Activated CD4-positive, alpha-beta T cell treated with anti-CD3 and anti-CD28 coated beads for 4 hours (primary cell): ENCODE measurements at places on chromosomes 12 and 14.

DNA sequence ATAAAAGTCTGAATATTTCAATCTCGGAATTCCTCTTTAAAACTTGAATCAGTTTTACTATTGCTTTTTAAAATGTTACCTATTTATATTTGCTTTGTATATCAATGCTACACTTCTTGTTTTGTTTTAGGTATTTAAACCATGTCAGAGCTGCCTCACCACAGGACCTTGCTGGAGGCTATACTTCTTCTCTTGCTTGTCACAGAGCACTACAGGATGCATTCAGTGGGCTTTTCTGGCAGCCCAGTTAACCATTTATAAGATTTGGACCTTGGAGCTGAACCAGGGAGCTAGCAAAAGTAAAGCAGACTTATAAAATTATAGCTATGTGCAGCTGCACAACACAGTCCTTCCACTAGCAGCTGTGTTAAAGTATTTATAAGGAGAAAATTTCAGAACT is 12.8 kb downstream of the TRMT5 start:
- DNase-seq, result no peak

DNA sequence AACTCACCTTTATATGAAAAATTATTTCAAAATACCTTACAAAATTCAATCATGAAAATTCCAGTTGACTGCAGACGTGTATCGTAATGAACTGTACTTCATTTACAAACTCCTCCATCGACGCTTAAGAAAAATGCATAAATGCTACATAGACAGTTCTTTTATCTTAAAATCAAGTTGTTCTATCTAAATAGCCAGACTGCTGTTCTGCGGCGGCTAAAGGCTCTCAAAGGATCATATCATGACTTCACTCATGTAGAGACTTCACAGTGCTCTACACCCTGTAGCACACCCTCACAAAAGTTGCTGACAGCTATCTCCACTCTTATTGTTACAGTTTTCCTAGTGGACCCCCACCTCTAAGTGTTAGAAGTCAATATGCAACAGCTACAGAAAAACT is 5.2 kb downstream of the KRAS start:
- no peak for DNase-seq

DNA sequence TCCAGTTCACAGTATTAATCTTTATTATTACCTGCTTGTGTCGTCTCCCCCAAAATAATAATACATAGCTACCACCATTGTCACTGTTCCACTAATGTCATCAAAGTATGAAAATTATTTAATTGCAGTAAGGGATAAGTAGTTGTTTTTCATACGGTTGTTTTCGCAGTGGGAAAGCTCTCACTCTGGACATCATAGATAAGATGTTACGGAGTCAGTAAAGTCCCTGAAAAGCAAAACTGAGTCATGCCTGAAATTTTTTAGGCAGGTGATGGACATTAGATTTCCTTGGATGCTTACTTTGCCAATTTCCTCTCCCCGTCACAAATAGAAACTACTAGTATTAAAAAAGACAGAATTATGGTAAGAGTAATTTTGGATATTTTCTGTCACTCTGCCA is 13.2 kb downstream of the PNP start:
- no peak for DNase-seq

DNA sequence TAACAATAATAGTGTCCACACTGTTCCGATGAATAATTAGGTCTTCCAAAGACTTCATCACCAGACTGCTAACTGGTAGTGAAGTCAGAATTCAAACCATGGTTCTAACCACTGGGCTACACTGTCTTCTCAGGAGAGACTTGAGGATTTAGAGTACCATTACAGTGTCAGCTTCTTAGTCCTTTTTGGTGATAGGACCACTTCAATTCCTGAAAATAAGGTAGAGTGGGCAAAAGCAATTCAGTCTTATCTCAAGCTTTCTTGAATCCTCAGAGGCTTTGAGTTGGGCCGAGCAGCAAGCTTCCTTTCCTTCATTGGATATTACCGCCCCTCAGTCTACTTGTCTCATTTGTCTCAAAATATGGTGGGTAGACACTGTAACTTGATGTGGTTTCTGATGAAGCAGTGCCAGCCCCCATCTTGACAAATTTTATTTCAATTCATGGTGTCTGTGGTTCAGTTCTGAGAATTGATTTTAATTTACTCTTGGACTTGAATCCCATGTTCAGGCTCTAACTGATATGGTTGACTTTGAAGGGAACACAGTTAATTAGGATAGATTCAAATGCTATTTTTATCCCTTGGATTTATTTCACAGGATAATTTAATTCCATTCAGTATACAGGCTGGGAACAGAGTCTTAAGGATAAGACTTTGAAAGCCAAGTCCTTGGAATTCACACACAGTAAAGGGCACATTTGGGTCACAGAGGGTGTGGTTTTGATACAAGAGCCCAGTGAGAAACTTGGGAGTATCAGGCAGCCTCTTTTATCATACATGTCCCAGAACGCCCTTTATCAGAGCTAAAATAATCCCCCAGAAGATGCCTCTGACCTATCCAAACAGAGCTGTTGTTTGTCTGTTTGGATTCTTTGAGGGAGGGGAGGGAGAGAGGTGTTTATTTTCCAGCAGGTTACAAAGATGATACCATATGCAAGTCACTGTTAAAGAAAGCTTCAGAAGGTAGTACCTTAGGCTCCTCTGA is 167.3 kb downstream of the PRKCH start:
- no peak for DNase-seq

- no peak for DNase-seq
Observed at GRCh38 chr14:58270628-58271027, 26.0 kb downstream of the PSMA3 start.

- DNase-seq, result no peak
Observed at GRCh38 chr14:61495809-61496208, 174.4 kb downstream of the PRKCH start.

DNA sequence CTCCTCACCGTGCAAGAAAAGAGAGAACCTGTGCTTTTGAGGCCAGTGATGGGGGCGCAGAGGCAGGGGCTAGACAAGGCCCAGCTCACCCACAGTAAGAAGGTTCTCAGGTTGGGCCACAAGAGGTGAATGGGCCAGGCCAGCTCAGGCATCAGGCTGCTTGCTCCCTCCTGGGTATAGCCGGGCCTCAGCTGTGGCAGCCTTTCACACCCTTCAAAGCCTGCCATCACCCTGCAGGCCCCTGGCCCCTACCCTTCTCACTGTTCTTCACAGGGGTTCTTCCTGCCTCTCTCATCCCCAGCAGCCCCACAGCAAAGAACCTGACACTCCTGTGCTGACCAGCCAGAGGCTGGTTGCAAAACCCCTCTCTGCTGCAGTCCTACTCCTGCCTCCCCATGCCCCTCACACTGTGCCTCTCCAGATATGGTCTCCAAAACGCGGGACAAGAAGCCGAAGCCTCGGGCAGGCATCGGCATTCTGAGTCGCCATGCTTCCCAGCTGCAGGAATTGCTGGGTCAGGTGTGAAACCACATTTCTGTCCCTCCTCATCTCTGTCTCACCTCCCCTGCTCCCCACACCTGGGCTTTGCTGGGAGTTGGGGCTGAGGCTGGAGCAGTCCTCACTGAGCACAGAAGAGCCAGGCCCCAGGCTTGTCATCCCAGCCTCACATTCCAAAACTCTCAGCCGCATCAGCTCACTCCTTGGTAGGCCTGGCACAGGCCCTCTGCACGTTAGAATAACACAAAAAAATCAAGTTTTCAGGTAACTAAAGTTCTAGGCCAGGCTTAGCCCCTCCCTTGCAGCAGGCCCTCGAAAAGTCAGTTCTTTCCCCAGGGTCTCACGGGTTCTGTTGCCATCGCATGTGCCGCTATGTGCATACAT is 6.9 kb upstream of the FAIM2 start:
- no peak for DNase-seq

DNA sequence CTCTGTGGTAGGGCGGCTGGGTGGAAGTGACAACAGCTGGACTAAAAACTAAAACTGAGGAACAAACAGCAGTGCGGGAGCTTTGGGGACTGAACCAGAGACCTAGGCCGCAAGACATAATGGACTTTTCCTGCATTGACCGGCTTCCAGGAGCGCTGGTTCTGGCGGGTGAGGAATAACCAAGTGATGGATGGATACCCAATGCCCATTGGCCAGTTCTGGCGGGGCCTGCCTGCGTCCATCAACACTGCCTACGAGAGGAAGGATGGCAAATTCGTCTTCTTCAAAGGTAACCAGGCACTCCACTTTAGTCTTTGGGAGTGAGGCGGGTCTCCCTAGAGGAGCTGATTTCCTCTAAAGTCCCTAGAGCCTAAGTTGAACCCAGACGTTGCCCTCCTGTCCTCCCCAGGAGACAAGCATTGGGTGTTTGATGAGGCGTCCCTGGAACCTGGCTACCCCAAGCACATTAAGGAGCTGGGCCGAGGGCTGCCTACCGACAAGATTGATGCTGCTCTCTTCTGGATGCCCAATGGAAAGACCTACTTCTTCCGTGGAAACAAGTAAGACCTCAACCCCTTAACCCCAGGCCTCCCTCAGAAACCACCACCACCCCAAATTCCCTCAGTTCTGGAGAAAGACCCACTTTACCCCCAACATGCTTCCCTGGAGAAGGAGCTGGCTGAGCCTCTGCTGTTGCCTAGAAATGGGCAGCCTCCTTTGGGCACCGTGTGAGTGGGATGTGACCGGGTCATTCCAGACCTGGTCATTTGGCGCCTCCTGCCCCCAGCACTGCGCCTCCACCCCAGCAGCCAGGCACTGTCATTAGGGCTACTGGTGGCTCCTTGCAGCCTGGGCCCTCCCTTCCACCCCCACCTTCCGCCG is 8.1 kb downstream of the MMP14 start:
- no peak for DNase-seq

DNA sequence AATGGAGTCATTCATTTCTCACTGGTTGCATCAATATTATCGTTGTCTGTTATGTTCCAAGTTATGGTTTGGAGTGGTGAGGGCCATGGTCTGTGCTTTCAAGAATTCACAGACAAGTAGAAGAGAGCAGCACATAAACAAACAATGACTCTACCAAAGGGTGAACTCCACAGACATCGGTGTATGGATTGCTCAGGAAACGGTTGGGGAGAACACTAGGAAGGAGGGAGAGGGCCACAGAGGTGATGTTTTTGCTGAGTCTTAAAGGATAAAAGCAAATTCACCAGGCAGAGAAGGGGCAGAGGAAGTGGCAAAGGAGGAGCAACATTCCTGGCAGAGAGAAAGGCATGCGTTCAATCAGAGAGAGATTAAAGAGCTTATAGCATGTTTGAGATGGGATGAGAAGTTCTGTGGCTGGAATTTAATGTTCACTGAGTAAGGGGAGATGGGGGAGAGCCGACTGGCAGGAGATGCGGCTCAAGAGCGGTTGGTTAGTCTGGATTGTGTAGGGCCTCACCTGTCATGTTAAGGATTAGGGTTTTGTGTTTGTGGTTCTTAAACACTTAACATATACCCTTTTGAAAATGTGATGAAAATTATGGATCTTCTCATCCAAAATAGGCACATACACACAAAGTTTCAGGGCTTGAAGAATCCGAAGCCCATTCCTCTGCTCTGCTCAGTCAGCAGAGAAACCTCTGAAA is 42.3 kb upstream of the FRMD6 start:
- no peak for DNase-seq

DNA sequence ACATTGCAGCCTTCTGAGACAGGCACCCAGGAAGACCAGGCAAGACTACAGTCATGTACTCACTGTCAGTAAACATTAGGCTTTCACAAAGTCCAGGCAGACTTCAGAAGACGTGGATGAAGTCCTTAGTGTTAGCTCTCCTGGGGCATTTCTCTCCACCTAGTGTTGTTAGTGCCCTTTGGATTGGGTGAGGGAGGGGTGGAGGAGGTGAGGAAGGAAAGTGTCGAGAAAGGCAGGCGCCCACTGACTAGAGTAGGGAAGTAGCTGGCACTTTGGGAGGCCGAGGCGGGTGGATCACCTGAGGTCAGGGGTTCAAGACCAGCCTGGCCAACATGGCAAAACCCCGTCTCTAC is 20.2 kb downstream of the TMEM229B start:
- DNase-seq, result no peak

- no peak for DNase-seq
Observed at GRCh38 chr12:19967431-19967830, 400.9 kb upstream of the PDE3A start.

DNA sequence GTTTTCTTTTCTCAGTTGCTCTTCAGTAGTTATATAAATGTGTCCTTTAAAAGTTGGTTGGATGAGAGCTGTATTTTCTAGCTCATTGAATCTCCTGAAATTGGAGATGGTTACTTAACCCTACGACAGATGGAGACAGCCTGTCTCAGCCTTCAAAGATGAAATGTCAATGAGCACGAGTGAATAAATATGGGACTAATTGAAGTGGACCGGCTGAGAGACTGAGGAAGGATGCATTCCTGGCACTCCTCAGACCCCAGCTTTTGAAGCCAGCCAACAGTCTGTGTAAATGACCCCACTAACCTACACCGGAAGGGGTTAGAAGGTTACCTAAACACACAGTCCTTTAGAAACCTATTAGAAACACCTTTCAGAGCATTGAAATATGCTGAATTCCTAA is 46.6 kb downstream of the PDZRN4 start:
- DNase-seq, result no peak
